Activated T-cell treated with anti-CD3 and anti-CD28 coated beads for 4 hours (primary cell): ENCODE measurements at places on chromosomes 5 and 9.

- DNase-seq, result no peak
Measured at GRCh38 chr5:147713550-147714295, 68.8 kb downstream of the JAKMIP2 start.

GRCh38 chr5:57445006-57445704, 37.5 kb downstream of the ACTBL2 start:
- DNase-seq, result no peak

DNA sequence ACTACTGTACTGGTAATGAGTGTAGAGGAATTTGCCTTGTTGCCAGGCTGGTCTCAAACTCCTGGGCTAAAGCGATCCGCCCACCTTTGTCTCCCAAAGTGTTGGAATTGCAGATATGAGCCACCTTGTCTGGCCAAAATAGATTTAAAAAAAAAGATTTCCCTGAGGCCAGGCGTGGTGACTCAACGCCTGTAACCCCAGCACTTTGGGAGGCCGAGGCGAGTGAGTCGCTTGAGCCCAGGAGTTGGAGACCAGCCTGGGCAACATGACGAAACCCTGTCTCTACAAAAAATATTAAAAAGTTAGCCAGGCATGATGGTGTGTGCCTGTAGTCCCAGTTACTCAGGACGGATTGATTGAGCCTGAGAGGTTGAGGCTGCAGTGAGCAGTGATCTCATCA, 62.5 kb downstream of the IPO11 start:
- DNase-seq, result no peak

- DNase-seq, result no peak
Measured at GRCh38 chr9:121073038-121073437, 1.7 kb upstream of the CNTRL start.

GRCh38 chr9:89718176-89718575, 113.4 kb downstream of the GADD45G start:
- no peak for DNase-seq

DNA sequence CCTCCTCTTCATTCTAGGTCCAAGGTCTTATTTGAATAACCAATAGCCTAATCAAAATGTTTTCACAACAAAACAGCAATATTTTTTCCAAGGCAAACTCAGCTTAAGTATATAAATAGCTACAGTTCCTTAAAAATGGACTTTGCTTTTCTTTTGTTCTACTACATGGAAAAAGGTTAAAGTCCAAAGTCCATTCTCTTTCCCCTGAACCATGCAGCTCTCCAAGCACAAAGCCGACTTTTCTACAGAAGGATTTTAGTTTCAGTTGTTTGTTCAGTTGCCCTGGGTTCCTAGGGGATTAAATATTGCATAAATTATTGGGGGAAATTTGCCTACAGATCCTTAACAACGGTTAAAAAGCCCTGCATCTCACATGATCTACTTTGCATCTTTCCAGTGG, 677.0 kb upstream of the KLF4 start:
- DNase-seq, result no peak

DNA sequence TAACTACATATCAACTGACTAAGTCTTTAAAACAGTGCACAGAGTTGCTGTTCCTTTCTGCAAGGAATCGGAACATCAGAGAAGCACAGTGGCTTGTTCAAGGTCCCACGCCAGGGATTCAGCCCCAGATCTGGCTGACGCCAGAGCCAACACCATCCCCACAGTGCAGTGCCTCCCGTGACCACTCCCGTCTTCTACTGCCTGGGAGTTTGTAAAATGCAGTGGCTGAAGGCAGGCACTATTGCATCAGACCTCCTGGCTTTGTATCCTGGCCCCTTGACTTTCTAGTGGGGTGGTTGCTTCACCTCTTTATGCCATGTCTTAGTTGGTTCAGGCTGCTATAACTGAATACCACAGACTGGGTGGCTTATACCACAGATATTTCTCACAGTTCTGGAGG, 131.0 kb downstream of the NSG2 start:
- DNase-seq, result no peak

GRCh38 chr5:76766746-76767145, 50.8 kb downstream of the F2R start:
- no peak for DNase-seq

DNA sequence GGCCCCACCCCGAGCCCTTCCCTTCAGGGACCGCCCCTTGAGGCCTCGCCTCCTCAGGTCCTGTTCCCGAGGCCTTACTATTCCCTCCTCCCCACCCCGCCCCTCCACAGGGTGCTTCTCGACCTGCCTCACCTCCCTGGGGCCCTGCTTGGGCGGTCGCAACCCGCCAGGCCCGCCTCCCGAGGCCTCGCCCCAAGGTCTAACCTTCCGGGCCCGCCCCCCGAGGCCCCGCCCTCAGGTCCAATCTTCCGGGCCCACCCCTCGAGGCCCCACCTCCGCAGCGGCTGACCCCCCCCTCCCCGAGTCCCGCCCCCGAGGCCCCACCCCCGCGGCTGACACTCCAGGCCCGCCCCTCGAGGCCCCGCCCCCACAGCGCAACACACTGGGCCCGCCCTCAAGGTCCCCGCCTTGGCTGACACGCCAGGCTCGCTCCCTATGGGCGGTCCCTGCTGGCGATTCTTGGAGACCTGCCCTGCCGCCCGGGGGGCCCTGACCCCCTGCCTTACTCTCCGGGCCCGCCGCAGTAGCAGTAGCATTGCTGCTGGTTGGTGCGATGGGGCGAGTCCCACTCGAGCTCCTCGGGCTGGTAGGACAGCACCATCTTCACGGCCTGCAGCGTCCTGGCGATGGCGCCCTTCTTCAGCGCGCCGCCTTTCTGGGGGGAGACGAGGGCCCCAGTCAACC, 8.2 kb downstream of the PHF19 start:
- peak; percentile 97 for DNase-seq

GRCh38 chr5:24742334-24742733, 97.6 kb upstream of the CDH10 start:
- DNase-seq, result no peak

GRCh38 chr9:76037587-76038225, 147.2 kb downstream of the PCSK5 start:
- no peak for DNase-seq

DNA sequence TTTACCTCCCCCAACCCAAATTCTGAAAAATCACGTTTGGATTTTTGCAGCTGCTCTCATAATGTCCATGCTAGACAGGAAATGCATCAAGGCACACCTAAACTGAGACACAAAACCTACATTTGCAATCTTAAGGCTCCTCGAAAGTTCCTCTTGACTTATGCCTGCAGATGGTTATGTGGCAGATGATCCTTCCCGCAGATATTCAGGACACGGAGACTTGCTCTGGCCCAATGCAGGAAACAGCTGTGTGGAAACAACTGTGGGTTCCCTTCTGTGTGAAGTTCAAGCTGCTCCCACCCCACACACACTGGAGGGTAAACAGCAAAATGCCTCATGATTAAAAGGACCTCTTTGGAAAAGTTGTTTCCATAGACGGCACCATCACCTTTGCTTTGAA, 253.8 kb downstream of the EBF1 start:
- DNase-seq, result no peak

GRCh38 chr5:157571357-157571827, 4.2 kb downstream of the ADAM19 start:
- no peak for DNase-seq

DNA sequence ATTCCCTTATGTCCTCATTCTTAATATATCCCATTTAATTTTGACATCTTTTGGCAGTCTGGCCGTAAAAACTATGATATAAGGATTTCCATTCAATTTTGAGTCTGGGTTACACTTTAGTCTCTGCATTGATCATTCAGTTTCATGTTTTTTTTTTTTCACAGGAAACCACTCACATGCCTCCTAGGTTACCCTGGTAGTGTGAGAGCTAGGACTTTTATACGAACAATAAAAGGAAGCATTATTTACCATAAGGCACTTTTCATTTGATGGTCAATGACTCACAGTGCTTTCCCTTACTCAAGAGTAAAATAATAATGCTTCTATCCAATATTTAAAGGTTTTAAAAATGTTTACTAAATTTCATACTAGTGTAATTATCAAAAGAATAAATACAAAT, 16.4 kb upstream of the DMAC1 start:
- DNase-seq, result no peak

GRCh38 chr9:20985851-20986600, 45.4 kb downstream of the HACD4 start:
- DNase-seq, result no peak

DNA sequence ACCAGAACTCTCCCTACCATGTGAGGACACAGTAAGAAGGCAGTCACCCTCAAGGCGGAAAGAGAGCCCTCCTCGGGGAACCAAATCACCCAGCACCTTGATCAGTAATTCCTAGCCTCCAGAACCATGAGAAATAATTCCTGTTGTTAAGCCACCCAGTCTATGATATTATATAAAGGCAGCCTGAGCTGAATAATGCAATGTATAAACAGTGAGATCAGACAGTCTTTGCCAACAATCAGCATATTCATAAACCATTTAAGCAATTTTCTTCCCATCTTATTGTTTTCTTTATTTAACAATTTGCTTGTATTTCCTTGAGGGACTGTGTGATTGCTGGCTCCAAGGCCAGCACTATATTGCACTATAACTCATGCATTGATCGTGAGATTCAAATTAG, 144.4 kb upstream of the DAPK1 start:
- no peak for DNase-seq

- no peak for DNase-seq
Measured at GRCh38 chr9:69895185-69895584, 74.6 kb downstream of the CFAP95 start.

- DNase-seq, result no peak
Measured at GRCh38 chr5:154442801-154443200, 3.0 kb upstream of the SAP30L start.

DNA sequence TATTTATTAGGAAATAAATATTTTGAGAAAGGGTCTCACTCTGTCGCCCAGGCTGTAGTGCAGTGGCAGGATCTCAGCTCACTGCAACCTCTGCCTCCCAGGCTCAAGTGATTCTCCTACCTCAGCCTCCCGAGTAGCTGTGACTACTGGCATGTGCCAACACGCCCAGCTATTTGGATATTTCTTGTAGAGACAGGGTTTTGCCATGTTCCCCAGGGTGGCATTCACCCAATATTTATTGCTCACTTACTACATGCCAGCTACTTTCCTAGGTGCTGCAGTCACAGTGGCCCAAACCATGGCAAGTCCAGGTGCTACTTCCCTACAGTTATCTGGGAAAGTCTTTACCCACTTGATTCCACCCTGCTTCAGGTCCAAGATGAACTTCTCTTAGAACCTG, 8.3 kb upstream of the MED7 start:
- DNase-seq, result no peak

GRCh38 chr9:93461414-93461743, 8.0 kb upstream of the FAM120AOS start:
- no peak for DNase-seq

DNA sequence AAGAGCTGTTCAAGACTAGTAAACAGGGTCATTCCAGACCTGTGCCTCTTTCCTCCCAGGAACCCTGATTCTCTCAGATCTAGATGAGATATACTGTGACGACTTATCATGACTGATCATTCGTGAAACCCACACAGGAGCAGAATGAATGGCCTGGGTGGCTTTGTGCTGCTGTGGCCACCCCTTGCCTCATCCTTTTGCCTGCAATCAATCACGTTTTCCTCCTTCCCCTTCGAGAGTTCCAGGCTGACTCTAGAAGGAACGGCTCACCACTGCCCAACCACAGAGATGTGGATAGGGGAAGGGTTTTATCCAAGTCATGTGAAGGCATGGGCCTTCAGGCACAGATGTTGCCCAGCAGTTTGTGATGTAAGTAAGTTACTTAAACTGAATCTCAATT, 5.8 kb downstream of the ANXA6 start:
- no peak for DNase-seq

- DNase-seq, result no peak
Measured at GRCh38 chr9:37948417-37948980, 44.6 kb upstream of the SLC25A51 start.

DNA sequence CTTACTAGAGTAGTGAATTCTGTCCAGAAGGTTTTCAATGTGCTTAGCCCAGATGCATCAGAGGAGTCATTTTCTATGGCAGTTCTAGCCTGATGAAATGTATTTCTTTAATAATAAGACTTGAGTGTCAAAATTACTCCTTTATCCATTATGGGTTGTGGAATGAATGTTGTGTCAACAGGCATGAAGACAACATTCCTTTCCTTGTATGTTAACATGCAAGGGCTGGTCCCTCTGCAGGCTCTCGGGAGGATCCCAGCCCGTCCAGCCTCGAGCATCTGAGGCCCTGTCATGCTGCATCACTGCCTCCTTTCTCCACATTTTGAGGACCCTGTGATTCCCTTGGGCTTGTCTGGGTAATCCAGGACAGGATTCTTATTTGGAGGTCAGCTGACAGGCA, 42.9 kb upstream of the FAM120AOS start:
- no peak for DNase-seq

DNA sequence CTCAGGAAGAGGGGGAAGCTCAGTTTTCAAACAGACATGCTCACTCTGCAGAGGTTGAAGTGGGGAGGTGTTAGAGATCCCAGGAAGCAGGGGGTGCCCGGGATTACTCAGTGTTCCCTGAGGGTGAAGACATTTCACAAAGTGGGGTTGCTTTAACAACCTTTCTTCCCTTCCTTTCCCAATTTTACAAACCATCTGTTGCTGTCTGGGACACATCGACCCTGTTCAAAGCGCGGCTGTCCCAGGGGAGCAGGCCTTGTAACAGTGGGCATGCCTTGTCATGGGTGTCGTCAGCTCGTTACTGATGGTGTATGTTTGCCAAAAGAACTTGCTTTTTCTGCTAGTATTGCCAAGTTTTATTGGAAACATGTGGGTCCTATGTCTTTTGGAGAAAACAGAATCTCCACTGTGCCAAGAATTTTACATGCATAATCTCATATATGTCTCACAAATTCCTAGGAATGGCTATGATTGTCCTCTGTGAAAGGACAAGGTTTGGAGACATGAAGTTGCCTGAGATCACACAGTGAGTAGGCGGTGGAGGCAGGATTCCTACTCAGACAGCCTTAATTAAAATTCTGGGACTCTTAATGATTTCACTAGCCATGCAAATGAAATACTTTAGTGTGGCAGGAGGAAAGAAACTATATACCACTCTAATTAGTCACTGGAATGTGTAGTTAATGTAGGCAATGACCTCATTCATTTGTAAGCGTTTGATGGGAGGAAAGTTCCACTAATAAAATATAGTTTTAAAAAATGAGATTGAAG, 198.9 kb downstream of the NXNL2 start:
- no peak for DNase-seq

GRCh38 chr5:94769996-94770395, 151.5 kb downstream of the SLF1 start:
- no peak for DNase-seq

DNA sequence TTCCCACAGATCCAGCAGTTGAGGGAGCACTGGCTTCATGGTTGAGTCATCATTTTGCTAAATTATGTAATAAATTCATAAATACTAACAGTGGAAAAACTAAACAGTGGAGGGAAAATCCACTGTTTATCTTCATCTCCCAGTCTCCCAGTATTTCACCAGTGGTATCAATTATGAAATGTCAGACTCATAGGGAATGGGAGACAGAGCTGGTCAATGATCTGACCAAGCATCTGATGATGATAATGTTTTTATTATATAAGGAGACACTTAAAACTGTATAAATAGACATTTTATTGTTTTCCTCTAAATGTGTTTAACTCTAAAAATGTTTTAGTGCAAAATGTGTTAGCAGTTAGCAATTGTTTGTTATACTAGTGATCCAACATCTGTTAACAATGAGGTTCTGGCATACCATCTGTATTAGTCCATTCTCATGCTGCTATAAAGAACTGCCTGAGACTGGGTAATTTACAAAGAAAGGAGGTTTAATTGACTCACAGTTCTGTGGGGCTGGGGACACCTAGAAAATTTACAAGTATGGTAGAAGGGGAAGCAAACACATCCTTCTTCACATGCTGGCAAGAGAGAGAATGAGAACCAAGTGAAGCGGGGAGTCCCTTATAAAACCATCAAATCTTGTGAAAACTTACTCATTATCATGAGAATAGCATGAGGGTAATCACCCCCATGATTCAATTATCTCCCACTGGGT, 11.8 kb upstream of the REEP5 start:
- no peak for DNase-seq
